ENCODE measurements at places on chromosomes 12 and 14. TPM values are rescaled to one million over a fixed set of nuclear protein-coding genes. Genes with fewer than 3 reads are reported as not detected.

KLRF1 gene
- 0.23 TPM for polyA plus RNA-seq

TDRD9 gene
- 0.08 TPM for polyA plus RNA-seq

- no peak for DNase-seq
Observed at GRCh38 chr14:61308198-61308597, 13.2 kb upstream of the PRKCH start.

DNA sequence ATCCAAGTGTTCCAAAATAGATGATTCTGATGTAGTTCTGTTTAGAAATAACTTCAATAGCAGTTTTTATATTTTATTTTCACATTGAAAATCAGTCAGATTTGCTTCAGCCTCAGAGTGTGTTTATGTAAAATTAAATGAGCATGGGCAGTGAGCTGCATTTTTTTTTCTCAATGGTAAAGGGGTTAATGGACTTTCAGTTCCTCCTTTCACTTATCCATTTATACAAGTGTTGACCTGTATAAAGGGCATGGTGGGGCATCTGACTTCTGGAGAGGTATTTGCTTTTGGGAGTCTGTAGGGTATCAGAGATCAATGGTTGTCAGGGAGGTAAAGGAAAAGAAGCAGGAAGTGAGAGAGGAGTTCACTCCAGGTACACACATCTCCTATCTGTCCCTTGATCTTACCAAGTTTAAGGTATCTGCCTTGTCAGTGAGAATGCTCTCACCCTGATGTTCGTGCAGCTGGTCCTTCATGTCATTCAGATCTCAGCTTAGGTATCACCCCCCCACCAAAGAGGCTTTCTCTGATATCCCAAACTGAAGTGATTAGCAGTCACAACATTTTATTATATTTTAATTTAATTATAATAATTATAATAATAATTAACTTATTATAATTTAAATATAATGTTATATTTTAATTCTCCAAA lies 181.6 kb upstream of the LMNTD1 start:
- no peak for DNase-seq

CLMN gene
- 3.1 TPM for polyA plus RNA-seq

- no peak for DNase-seq
Observed at GRCh38 chr12:13780453-13780852, 200.9 kb downstream of the GRIN2B start.

GRCh38 chr12:77133566-77133965 lies 68.2 kb upstream of the E2F7 start:
- peak; percentile 27 for DNase-seq

DNA sequence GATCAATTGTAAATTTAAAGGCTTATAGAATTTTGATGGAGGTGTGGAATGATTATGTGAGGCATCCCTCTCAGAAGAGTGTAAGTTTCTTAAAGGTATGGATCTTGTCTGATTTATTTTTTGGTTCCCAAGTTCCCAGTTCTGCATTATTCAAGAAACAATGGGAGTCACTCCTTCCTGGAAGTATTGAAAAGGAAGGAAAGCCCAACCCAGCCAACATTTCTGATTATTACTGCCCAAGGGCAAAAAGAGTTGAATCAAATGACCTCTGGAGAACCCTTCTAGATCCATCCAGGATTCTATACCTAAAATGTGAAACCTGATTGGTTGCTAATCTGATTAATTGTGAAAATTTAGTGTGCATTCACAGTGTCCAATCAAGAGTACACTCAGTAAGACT lies 166.2 kb downstream of the ANO2 start:
- DNase-seq = no peak

GRCh38 chr14:55745906-55746305 lies 165.9 kb downstream of the KTN1 start:
- no peak for DNase-seq

LETMD1 gene
- polyA plus RNA-seq = 61.3 TPM

DNA sequence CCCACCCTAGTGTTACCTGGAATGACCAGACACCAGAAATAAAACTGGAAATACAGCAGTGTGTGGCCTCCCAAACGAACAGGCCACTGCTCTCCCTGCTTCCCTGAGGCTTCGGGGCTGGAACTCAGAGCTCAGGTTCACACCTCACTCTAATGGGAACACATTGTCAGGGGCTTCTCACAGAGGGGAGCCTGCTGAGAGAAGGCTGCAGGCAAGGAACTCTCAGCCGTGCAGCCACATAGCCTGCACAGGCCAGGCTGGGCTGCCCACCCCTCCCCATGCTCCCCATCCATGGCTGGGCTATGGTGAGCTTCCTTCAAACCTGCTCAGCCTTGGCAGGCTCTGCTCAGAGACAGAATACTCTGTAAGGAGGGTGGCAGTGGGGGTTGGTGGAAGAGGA lies 302.5 kb downstream of the EMP1 start:
- no peak for DNase-seq

- no peak for DNase-seq
Observed at GRCh38 chr12:20289520-20289919, 78.8 kb upstream of the PDE3A start.

RNASE7 gene
- polyA plus RNA-seq = 0.14 TPM

Measured in hindlimb muscle (tissue), 1 donor.